ENCODE measurements at places on chromosomes 1 and 21. TPM values are rescaled to one million over a fixed set of nuclear protein-coding genes. Genes with fewer than 3 reads are reported as not detected.

Gene PCAT6
- total RNA-seq = not detected

Gene KRTAP13-2
- total RNA-seq = not detected

Gene APCS
- total RNA-seq = not detected

DNA sequence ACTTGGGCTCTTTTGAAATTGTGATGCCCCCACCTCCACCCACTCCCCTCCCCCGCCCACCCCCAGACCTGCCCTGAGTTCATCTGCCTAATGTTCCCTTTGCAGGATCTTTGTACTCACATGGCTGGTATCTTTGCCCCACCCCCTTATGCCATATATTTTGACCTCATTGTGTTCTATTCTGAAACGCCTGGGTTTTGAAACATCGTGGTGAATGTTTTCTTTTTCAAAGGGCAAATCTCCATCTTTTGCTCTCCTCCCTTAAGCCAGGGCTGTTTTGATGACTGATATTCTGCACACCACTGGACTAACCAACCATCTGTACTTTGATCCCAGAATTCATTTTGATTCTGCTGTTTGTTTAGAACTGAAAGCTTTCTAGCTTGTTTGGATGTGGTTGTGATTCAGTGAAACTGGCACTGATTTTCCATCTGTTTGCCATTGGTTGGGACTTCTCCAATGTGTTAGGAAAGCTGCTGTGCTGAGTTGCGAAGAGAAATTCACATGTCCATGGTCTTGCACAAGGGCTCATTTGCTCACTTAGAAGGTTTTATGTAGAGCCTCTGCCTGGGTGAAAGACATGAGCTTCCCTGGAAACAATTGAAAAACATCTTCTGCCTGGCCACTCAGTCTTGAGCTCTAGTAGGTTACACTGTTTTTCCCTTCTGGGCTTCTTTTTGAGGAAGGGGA lies 16.5 kb downstream of the SMAP2 start:
- DNase-seq = no peak

DNA sequence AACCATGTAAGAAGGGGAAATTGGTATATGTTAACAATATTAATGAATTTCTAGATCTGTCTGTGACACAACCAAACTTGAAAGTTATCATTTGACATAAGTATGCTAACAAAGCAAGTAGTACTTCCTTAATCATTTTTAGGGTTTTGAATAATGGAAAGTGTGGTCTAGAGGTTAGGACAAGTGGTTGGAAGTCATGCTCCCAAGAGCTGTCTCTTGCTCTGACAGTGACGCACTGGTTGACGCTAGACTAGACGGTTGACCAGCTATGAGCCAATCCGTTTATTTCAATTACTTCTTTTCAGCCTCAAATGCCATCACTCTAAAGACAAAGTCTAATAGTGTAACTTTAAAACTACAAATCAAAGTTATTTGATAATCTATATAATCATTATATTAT lies 20.7 kb upstream of the RGS1 start:
- no peak for DNase-seq

DNA sequence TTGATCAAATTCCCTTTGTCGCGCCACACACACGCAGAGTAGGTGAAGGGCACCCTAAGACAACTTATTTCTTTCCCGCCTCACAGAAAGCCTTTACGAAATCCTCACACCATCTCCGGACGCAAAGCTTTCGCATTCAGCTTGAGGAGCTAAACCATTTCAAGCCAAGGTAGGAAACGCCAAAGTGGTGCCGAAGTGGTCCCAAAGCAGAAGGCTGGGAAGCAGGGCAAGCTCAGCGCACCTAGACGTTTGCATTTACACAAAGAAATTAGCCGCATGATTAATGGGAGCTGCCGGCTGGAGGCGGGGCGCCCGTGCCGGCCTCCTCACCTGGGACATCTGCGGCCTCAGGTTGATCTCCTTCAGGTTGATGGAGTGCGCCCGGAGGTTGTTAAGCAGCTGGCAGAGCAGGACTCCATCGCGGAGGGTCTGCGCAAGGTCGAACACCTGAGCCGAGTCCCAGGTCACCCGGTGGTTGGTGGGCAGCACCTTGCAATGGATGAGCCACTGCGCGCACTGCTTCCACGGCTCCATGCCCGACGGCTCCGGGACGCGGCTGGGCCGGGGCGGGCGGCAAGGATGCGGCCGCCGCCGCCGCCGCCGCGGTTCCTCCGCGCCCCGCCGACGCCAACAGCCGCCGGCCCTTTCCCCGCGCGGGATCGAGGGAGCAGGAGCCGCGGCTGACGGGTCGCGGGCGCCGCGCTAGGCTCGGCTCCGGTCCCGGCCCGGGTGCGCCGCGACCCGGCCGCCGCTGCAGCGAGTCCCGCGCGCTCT lies 457 bp downstream of the VAV3 start:
- DNase-seq = peak; percentile 11

- peak; percentile 70 for DNase-seq
These were observed 19.9 kb downstream of the ATP8B2 start for GRCh38 chr1:154344977-154345837.

DNA sequence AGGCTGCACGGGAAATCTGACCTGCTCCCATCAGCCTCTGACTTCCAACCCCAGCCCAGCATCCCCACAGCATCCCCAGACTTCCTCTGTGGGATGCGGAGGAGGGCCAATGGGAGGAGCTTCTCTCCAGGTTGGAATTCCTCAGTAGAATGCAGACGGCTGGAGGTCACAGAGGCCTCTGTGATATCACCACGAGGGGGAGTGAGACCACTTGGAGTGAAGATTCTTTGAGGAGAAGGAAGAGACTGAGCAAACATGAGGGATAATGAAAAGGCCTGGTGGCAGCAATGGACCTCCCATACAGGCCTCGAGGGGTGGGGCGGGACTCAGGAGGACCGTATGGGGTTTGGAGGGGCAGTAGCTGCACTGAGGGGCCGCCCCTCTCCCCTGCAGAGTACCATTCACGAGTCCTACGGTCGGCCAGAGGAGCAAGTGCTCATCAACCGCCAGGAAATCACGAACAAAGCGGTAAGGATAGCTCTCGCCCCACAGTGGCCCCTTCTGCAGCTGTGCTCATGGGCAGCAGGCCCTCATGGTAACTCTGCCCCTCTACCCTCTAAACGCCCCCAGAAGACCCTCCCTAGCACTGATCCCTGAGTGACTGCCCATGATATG lies at the start of gene CATSPER4:
Gene CATSPER4 (plus strand): TSS at position 230 of the 615 bp plus-strand sequence. CDS start 26 bp downstream, at position 256.
- DNase-seq = no peak

GRCh38 chr1:43937179-43937865 lies 3.7 kb downstream of the ARTN start:
- no peak for DNase-seq

DNA sequence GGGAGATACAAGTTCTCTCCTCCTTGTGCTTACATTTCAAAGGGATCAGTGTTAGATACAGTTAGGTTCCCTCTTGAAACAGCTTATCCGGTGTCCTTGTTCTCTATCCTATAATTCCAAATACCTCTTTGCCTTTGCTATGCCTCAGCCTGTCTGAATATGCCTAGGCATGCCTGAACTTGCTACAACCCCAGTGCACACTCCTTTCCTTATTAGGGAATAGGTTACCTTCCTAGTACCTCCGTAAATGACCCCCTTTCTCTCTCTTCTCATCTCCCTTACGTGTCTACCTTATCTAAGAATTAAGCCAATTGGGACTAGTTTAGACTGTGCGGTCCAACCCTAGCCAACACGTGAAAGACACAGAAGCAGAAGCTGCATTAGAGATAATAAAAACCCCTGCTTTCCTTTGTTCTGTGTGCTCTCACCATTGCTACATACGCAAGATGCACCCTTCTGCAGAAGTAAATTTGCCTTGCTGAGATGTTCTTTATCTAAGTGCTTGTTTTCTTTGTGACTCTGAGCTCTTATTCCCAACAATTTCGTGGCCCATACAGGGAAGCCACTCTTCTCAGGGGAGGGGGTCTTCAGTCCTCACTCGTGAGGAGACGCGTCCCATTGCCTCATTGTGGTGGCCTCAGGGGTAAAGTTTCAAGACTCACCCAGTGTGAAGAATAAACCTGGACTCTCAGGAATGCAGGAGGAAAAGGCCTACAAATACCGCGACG lies 802.1 kb downstream of the PLA2G4A start:
- no peak for DNase-seq

GRCh38 chr1:40746344-40747090 lies 37.1 kb upstream of the KCNQ4 start:
- DNase-seq = no peak

- peak; percentile 42 for DNase-seq
These were observed 28.4 kb downstream of the TRIM11 start for GRCh38 chr1:228378090-228378872.

DNA sequence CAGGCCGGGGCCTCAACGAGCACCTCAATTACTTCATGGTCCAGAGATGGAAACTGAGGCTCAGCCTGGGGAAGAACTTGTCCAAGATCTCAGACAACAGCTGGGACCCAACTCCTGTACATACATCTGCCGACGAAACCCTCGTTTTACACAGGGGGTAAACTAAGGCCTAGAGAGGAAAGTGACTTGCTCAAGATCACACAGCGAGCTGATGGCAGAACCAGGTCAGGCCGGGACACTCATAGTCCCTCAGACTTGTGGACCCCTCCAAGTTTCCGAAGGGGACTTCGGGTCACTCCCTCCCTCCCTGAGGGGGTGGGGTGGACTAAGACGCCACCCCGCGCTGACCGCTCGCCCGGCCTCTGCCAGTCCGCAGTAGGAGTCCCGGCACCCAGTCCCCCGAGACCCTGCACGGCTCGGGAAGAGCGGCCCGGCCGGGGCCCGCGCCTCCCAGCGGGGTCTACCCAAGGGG lies 430 bp downstream of the WASF2 start:
- peak; percentile 5 for DNase-seq

DNA sequence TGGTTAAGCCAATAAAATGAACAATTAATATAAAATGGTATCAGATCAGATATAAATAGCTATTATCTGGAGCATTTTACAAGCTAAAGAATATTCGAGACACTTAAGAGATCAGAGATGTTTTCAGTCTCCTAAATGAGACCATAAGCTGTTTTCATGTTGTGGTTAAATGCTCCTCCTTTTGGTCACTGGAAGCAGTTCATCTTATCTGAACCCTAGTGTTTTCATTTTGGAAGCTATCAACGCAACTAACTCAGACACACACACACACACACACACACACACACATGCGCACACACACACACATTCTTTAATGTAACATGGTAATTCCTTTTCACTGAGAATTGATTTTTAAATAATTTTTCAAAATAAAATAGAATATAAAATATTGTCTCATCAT lies 10.0 kb upstream of the LRRC8C start:
- no peak for DNase-seq

DNA sequence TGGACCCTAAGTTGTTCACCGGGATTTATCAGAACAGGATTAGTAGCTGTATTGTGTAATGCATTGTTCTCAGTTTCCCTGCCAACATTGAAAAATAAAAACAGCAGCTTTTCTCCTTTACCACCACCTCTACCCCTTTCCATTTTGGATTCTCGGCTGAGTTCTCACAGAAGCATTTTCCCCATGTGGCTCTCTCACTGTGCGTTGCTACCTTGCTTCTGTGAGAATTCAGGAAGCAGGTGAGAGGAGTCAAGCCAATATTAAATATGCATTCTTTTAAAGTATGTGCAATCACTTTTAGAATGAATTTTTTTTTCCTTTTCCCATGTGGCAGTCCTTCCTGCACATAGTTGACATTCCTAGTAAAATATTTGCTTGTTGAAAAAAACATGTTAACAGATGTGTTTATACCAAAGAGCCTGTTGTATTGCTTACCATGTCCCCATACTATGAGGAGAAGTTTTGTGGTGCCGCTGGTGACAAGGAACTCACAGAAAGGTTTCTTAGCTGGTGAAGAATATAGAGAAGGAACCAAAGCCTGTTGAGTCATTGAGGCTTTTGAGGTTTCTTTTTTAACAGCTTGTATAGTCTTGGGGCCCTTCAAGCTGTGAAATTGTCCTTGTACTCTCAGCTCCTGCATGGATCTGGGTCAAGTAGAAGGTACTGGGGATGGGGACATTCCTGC lies 3.9 kb upstream of the OLFML3 start:
- DNase-seq = no peak

- DNase-seq = no peak
These were observed 38.9 kb downstream of the ALG14 start for GRCh38 chr1:95033843-95034242.

- no peak for DNase-seq
These were observed 48.5 kb upstream of the EDEM3 start for GRCh38 chr1:184803180-184803492.

DNA sequence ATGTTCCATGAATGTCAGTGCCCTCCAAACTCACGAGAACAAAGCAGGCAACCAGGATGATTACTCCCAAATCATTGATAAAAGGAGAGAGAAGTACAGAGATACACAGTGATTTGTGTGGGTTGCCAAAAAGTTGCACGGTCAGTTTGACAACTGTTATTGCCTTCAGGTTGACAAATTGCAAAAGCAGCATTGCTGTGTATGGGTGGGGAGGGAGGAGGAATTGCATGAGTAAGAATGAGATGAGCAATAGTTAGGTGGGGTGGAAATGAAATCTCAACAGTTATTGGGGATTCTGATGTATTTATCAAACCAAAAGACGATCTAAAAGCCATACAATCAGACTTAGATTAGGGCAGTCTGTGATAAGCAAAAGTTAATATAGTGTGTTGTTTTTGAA lies 93.7 kb downstream of the NTMT2 start:
- no peak for DNase-seq

GRCh38 chr1:94653454-94653853 lies 111.9 kb upstream of the F3 start:
- DNase-seq = no peak

Gene ADGRL4
- total RNA-seq = not detected

GRCh38 chr1:155085504-155086127 lies 7.0 kb downstream of the EFNA3 start:
- DNase-seq = peak; percentile 81

DNA sequence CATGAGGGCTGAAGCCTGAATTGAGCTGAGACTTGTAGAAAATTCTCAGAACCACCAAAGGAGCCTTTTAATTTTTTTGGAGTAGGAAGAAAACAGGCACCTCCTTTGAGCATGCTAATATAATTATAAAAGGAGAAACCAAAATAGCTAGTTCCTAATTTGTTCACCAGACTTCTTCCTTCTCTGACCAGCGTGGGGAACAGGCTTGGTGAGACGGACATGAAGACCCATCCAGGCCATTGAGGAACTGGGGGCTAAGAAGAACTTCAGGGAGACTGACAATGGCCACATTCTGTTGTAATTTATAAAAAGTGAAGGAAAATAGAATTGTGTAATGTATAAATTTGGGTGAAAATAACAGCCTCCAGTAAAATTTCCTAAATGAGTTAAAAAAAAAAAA lies 62.6 kb downstream of the MAN1C1 start:
- DNase-seq = no peak

Gene LIN28A
- 0.37 TPM for total RNA-seq

Gene ZBTB8A
- 0.19 TPM for total RNA-seq

- no peak for DNase-seq
These were observed 48.1 kb upstream of the MPC2 start for GRCh38 chr1:167984886-167985489.

- DNase-seq = no peak
These were observed 77.1 kb downstream of the CD58 start for GRCh38 chr1:116493484-116494352.

DNA sequence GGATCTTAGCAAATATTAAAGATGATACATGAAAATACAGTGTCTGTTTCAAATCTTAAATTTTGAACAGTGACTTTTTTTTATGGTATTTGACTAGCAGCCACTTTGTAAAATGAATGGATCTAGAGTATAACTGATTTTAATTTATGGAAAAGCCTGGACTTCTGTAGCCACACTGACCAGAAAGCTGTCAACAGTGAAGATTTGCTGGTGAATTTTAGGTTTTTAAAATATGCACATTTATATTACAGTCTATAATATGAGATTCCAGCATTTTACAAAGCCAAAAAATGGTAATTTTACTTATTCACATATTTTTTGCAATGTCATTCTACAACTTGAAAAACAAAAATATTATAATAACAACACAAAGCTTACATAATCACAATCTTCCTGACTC lies 131.8 kb downstream of the NEGR1 start:
- no peak for DNase-seq

All from activated T-cell treated with anti-CD3 and anti-CD28 coated beads, Interleukin-2, amount 50 U/mL, for 4 hours (primary cell).